Thoracic aorta (tissue), 2 donors: ENCODE measurements at places on chromosomes 13 and 19.
A peak's percentile ranks its signal among the peaks of the same experiment; 100 is the strongest.

- DNase-seq = no peak
Measured at GRCh38 chr13:76750126-76750525, 136.1 kb downstream of the KCTD12 start.

DNA sequence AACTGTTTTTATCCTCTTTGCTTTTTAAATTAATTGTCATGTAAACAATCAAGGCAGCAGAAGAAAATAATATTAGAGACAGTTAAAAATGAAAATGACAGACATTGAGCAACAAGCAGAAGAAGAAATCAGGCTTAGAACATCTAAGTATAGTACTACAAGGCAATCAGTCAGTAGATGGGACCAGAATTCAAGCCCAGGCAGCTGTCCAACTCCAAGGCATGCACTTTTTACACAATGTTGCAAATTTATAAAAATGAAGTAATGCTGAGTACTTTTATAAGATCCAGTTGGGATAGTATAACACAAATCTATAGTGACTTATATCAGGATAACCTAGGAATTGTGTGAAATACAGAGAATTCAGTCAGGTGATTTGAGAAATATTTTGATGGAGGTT, 2815.8 kb downstream of the PCDH9 start:
- no peak for DNase-seq

DNA sequence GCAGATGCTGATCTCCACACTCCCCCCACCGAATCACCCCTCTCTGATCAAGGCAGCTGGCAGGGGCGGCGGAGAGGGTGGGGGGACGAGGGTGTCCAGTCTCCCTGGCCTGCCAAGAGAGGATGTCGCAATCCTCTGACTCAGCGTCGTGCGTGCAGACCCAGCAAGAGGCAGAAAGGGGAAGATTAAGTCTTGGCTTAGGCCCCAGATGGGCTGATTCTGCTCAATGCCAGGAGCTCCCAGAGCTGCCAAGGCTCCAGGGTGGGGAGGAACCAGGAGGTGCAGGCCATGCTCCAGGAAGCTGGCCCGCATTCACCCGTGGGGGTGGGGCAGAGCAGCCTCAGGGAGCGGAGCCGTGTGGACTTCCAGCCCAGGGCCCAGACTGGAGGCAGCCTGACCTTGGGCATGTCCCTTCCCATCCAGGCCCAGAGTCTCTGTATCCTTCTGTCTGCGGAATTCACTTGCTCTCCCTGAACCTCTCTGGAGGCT, 6.6 kb upstream of the BCL3 start:
- DNase-seq = peak; percentile 96

- DNase-seq = no peak
Measured at GRCh38 chr19:16654140-16654539, 5.8 kb downstream of the SMIM7 start.

- no peak for DNase-seq
Measured at GRCh38 chr13:36887758-36888521, 32.1 kb downstream of the SMAD9 start.

DNA sequence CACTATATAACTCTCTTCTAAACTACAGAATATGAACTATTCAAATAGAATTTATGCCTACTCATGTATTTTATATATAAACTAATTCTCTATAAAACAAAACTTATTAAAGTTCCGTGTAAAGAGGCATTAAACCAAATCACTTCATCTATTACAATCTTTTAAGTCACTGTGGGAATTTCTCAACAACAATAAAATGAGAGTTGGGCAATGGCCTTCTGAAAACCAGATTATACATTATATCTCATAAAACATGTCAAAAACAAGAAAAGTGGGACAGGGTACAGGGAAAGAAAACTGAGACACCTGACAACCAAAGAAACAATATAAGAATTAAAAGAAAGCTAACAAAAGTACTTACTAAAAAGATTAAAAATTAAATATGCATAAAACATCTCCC, 145.2 kb downstream of the DIAPH3 start:
- DNase-seq = no peak

GRCh38 chr19:48660852-48661710, 11.7 kb downstream of the NTN5 start:
- DNase-seq = peak; percentile 65

DNA sequence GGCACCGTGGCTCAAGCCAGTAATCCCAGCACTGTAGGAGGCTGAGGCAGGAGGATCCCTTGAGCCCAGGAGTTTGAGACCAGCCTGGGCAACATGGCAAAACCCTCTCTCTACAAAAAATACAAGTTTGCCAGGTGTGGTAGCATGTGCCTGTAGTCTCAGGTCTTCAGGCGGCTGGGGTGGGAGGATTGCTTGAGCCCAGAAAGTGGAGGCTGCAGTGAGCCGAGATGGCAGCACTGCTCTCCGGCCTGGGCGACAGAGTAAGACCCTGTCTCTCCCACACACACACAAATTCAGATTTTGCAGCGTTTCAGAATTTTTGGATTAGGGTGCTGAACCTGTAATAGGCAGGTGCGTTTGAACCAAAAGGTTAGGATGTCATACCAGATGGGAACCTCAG, 2.2 kb downstream of the RPS11 start:
- DNase-seq = no peak

DNA sequence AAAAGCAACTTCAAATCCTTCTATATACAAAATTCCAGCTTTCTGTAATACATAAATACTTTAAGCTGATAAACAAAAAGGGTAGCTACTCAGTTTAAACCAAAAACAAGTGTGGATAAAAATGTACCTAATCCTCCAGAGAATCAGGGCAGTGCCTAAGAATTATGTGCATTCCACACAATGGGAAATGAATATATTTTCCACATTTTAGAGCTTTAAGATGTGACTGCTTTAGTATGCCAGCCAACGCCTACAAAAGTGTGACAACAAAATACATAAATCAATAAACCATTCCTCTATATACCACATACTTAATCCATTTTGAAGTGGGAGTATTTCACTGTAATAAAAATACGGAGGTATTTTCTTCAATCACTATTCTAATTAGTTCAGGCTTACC, 275.3 kb downstream of the DCT start:
- DNase-seq = no peak

DNA sequence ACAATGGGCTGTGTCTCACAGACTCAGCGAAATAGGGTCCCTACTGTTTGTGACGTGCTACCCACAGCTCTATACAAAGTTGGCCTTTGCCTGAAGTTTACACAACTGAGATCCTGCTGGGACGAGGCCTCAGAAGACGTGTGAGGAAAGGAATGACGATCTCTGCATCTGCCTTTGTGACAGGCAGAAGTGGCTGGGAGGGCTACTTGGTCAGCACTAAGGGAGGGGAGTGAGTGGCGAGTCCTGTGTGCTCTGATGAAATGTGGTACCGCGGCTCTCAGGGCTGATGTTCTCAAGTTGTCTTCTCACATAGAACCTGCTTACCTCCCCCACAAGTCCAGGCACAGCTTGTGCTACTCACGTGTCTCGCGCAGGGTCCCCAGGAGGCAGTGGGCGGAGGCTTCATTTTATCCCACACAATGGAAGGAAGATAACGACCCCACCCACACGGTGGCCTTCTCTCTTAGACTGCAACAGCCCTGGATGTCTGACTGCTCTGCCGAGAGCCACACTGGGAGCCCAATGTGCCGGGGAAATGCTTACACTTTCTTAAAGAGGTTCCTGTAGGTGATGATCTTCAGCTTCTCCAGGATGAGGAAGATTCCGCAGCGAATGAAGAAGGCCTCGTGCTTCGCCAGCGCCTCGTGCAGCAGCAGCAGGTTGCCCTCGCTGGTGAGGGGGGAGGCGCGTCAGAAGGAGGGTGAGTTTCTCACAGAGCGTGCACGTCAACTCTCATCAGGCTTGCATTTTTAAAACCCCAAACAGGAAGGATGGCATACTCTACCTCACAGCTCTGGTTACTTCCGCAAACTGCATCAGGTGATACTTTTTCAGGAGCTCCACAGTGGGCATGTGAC, 21.2 kb downstream of the PROZ start:
- DNase-seq = no peak

GRCh38 chr19:19185853-19186740, 5.9 kb downstream of the BORCS8 start:
- no peak for DNase-seq

- no peak for DNase-seq
Measured at GRCh38 chr13:60583196-60583888, 186.3 kb downstream of the TDRD3 start.

GRCh38 chr13:110572778-110573118, 11.2 kb upstream of the RAB20 start:
- no peak for DNase-seq

DNA sequence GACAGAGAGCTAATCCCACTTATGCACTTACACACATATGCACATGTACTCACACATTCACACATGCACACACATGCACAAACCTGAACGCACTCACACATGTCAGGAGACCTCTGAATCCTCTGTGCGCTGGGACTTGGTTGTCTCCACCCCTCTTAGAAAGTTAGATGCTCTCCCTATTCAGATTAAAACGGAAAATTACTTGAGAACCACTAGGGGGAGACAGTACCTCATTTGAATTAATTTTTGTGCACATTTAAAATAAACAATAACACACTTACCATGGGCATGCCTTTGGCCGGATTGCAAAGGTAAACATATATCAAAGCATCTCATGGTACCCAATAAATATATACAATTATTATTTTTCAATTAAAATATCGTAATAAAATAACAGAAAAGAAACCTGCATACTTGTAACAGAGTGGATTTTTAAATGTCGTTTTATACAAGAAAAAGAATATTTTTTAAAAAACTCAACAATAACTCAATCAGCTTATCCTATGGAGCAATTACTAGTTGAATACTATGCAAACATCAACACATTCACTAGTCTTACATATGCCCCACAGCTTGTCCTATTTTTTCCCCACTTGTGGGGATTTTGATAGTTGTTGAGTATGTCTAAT, 9.5 kb upstream of the LILRB4 start:
- no peak for DNase-seq

DNA sequence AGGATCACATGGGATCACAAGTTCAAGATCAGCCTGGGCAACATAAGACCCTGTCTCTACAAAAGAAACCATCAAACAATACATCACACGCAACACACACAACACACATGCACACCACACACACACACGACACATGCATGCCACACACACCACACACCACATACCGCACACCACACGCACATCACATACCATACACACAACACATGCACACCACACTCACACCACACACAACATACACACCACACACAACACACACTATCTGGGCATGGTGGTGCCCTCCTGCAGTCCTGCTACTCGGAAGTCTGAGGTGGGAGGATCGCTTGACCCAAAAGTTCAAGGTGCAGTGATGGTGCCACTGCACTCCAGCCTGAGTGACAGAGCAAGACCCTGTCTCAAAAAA, 198.3 kb downstream of the USP12 start:
- no peak for DNase-seq

GRCh38 chr13:48156466-48156865, 61.6 kb upstream of the MED4 start:
- DNase-seq = no peak

- no peak for DNase-seq
Measured at GRCh38 chr19:45863840-45864628, at the start of gene FOXA3. TSS of gene FOXA3 (plus strand) at chr19:45864326. CDS start at chr19:45864457, 131 bp downstream.

DNA sequence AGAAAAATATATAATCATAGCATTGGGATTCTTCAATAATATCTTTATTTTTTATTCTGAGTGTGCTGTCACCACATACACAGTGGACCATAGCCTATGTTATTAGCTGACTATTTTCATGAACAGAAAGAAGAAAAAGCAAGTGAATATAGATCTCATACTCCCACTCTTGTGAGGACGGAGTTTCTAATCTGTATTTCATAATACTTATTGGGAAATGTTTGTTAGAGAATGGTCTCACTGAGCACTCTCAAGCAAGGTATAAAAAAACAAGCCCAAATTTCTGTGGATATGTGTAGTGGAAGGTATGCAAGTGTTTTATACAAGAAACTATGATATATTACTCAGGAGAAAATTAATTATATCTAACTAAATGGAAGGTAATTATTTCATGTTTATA, 1218.1 kb downstream of the SLITRK1 start:
- DNase-seq = no peak

GRCh38 chr13:97878431-97879375, 74.8 kb upstream of the IPO5 start:
- DNase-seq = no peak

DNA sequence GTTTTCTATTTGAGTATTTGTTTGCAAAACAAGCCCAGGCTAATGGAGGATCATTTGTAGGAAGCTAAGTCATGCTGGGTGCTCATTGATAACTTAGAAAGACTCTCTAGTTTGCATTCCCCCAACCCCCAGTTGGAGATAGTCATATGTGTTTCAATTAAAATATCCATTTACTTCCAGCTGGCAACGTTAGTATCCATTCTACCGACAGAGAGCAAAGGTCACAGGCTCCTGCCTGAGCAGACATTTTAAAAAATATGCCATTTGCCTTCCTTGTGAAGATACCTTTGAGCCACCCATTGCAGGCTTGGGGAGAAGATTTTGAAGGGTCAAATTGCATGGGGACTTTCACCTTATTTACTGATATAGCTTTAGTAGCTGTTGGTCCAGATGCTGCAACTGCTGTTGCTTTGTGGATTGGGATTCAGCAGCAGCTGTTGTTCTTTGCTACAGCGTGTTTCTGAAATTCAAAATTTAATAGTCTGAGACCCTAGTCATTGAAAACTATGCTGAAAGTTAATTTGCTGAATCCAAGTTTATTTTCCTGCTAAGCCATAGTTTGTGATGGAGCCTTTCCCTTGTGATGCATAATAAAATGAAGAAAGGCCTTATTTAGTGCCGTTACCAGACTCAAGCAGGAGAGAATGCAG, 335.1 kb downstream of the GPC6 start:
- DNase-seq = no peak

GRCh38 chr13:39527961-39528660, 74.9 kb downstream of the LHFPL6 start:
- no peak for DNase-seq

DNA sequence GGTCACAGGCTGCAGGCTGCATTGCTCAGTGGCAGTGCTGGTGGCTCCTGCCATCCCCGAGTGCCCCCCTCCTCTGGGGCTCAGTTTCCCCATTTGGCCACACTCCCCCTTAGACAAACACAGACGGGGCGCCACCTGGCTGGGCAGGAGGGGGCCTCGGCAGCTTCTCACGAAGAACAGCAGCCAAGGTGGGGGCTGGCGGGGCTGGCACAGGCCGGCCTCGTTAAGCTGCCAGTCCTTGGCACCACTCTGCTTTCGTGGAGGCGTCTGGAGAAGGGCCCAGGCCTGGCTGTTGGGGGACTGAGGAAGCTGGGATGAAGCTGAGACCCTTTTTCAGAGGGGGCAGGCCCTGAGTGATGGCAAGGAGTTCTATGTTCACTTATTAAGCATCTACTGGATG, 3.7 kb upstream of the ZNRF4 start:
- DNase-seq = no peak

GRCh38 chr13:110538632-110539031, 22.9 kb downstream of the RAB20 start:
- no peak for DNase-seq

DNA sequence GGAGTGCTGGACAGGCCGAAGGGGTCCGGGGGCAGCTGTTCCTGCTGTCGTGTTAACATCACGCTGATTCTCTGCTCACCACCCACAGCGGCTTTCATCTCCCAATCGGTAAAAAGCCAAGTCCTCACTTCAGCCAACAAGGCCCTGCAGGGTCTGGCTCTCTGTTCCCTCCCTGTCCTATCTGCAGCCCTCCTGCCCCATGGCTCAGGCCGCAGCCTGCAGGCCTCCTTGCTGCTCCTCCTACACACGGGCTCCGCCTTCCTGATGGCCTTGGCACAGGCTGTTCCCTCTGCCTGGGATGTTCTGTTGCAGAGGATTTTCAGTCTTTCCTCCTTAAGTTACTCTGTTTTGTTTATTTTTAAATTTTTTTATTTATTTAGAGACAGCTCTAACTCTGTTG, 22.2 kb downstream of the FUZ start:
- DNase-seq = no peak
